ENCODE measurements at places on chromosomes 11 and 22.
A peak's percentile ranks its signal among the peaks of the same experiment; 100 is the strongest.

GRCh38 chr11:35145271-35145670, 6.3 kb downstream of the CD44 start:
- DNase-seq: no peak

DNA sequence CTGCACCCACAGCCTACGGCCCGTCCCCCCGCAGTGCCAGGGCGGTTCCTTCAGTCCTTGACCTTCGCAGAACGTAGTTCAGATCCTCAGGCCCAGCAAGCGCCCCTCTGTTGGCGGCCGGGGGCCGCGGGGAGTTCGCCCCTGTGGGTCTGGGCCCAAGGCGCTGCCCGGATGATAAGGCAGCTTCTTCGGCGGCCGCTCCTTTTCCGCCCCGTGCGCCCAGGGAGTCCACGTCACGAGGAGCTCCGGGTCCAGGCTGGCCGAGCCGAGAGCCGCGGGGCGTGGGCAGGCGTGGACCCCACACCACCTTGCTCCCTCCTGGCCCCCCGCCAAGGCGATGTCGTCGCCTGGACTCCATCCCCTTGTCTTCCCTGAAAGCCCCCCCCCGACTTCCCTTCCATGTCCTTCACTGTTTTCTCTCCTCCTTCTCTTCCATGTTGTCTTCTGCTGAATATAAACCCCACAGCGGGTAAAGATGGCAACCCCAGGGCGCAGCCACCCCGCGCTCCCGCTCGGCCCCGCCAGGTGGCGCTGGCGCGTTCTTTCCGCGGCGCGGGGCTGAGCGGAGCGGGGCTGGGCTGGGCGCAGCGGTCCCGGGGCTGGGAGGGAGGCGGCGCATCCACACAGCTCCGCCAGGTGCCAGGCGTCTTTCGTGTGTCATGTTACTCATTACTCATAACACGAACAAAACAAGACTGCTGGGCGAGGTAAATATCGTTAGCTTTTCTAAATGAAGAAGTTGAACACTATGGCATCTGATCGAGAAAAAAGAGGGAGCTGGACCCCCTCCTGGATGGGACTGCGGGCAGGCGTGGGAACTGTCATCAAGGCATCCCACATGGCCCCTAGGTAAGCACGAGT, 321.0 kb downstream of the NTM start:
- DNase-seq: no peak

DNA sequence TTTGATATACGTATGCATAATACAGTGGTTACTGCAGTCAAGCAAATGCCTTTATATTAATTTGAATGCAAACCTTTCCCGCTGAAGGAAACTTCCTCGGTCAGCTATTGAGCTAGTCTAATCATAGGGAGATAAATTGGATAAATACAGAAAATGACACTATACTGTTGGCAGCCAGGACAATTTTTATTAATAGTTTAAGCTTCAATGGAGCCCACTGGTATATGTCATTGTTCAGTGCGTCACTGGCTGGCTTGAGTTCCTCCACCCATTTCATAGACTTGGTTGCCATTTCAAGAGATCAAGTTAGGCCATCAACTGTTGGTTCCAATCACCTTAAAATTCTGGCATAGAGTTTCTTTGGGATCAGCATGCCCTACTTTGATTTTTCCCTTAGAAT, 32.5 kb upstream of the DNAJB7 start:
- DNase-seq: no peak

DNA sequence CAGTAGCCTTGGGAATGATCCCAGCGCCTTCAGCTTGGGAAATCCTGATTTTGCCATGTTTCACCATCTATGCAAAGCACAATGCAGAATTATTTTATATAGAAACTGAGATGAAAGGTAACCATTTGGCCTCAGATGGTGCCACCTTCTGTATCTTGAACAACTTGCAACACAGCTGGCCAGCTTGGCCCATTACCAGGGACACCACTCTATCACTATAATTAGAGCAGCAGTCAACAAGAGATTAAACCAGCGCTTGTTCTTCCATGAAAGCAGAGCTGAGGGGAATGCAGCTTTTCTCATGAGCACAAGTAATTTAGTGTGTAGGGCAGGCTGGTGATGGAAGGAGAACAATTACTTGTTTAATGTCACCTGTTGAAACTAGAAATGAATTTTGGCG, 6.7 kb upstream of the ZDHHC13 start:
- DNase-seq: no peak

DNA sequence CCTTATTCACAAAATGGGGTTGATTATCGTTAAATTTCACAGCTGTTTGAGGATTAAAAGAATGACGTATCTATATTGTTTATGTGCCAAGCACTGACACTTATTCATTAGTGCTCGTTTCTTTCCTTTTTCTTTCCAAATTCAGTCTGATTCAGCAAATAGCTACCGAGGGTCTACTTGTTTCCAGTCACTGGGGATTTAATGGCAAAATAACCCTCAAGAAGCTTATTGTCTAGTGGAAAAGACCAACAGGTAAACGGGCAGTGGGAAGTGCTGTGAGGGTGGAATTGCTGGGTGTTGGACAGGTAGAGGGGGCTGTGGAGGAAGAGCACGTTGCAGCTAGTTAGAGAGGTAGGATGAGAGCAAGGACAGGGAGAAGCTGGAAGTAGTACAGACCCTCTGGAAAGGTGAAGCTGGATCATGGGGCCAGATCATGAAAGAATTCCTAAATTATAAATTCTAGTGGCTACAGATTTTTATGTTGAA, 48.3 kb upstream of the BIRC3 start:
- no peak for DNase-seq

DNA sequence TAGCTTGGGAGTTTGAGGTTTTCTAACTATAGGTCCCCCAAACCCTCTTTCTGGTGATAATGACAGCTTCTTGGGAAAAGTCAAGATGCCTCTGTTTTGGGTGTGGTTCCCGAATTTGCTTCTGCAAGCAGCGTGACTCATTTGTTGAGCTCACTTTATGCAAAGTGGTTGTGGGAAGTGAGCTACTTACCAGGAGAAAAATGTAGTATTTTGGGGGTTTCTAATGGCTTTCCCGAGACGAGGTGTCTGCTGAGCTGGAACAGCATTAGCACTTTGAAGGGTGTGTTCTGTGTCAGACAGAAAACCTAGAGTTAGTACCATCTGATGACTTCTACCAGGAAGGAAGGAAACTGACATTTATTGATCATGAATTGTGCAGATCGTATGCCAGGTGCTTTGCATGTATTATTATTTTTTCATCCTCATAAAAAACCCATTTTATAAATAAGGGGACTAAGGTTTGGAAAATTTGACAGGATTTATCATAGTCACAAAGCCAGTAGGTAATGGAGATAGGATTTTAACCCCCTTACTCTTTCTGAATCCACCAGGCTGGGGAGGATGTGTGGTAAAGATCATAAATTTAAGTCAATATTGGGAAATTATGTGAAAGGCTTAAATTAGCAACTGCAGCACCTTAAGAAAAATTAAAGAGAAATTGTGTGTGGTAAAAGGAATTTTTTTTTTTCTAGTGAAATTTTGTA, 108.8 kb upstream of the CD44 start:
- DNase-seq: no peak

DNA sequence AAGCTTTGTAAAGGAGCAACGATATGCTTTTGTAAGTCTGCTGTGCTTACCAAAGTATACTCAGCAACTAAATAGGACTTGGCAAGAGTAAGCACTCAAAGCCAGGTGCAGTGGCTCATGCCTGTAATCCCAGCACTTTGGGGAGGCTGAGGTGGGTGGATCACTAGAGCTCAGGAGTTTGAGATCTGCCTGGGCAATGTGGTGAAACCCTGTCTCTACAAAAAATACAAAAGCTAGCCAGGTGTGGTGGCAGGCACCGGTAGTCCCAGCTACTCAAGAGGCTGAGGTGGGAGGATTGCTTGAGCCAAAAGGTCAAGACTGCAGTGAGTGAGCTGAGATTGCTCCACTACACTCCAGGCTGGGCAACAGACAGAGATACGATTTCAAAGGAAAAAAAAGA, 67.5 kb downstream of the PAK1 start:
- DNase-seq: no peak

DNA sequence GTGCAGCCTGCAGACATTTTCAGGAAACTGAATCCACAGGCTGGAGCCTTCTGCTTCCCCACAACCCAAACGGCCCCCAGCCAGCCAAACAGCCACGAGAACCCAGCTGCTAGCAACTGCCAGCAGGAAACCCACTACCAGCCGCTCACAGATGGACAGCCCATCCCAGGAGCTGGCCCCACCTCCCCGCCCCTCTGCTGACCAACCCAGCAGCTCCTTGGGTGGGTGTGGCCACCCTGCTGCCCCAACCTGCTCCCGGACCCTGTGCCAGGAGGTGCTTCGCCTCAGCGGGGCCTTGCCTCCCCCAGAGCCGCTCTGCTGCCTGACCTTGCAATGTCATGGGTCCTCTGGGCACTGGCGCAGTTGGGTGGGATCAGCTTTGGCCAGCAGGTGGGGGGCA, 8.2 kb upstream of the CCDC188 start:
- no peak for DNase-seq

DNA sequence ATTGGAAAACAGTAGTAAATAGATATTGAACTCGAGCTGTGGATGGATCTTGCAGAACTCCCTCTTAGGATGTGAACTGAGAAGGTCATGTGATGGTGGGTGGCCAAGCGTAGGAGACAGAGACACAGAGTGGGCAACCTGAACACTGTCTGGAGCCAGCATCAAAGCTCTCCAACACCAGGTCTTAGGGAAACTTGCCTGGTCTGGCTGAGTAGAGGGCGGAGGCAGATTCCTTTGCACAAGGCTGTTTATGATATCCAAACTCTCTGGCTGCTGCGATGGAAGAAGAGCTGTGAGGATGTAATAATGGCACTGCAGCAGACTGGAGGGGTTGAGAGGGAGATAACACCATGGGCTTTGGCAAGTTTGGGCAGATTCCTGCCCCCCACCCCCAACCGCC, 10.1 kb downstream of the NAV2 start:
- no peak for DNase-seq

DNA sequence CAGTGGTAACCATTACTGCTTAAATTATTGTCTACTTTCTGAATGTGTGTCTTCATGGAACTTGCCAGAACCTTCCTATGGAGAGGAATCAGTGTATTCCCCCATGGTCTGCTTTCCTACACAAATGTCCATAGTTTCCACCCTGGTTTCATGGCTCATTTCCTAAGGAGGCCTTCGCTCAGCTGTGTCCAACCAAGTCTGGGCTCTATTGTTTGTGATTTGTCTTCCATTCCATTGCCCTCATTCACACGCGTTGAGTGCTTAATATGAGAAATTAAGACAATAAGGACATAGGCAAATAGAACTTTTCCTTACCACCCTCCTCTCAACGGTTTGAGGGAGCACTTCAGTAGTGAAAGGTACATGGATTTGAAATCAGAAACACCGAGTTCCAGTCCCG, 510.6 kb downstream of the NTM start:
- no peak for DNase-seq

DNA sequence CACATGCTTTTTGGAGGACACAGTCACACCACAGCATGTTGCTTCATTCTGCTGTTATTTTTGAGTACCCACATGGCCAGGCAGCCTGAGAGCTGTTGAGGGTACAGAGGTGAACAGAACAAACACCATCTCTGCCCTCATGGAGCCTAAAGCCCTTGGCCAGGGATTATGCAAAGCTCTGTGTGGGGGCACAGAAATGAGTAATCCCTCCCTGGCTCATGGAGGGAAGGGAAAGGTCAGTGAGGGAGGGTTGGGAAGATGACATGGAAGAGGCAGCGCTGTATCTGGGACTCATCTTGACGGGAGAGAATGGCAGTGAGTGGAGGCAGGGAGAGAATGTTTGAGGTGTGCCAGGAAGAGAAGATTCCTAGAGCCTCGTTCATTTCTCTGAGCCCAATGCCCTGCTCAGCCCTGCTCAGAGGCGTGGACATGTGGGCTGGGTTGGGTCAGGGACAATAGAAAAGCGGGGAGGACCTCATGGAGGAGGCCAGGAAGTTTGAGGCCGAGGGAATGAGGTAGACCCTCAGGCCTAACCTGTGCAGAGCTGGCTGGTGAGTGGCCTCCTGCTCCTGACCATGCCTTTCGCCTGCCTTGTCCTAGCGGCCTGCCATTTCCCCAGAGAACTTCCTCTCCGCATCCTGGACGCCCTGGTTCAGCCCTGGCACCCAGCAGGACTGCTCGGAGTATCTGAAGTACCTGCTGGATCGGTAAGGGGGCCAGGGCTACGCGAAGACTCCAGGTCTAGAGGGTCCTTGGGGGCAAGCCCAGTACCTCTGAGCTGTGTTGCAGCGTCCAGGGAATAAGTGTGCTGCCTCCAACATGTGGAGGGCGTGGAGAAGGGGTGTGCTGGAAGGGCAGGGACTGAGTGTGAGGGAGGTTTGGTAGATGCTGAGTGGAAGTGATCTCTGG, 19.8 kb downstream of the USP35 start:
- no peak for DNase-seq

GRCh38 chr11:80503990-80504389, 1063.2 kb upstream of the TENM4 start:
- no peak for DNase-seq

DNA sequence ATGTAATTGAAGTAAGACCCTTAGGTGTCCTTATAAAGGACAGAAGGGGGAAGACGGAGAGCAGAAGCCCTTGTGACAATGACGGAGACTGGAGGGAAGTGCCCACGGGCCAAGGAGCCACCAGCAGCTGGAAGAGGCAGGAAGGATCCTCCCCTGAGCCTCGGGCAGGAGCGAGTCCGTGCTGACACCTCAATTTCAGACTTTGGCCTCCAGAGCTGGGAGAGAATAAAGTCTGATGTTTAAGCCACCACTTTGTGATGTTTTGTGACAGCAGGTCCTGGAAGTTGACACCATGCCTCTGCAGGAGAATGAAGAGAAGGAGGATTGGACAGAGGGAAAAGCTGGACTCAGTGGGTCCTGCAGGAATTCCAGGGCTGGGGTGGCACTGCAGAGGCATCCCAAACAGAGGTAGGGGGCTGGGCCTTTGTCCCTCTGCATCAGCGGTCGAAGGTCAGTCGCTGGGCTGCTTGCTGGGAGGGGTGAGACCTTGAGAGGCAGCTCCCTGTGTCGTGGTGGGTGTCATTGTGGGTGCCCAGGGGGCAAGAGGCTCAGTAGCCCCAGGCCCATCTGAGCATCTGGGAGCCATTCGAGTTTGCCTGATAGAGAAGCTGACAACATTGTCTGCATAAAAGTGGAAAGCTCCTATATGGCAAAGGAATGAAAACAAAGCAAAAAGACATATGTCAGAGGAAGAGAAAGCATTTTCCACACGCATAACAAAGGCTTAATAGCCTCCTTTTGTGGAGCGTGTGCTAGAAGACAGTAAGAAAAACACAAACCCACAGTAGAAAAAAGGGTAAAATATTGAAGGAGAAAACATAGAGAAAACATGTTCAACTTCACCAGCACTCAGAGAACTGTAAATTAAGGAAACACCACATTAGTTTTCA, 68.8 kb downstream of the RTL6 start:
- DNase-seq: no peak

- no peak for DNase-seq
Observed at GRCh38 chr11:130601764-130602460, 153.5 kb downstream of the ADAMTS15 start.

DNA sequence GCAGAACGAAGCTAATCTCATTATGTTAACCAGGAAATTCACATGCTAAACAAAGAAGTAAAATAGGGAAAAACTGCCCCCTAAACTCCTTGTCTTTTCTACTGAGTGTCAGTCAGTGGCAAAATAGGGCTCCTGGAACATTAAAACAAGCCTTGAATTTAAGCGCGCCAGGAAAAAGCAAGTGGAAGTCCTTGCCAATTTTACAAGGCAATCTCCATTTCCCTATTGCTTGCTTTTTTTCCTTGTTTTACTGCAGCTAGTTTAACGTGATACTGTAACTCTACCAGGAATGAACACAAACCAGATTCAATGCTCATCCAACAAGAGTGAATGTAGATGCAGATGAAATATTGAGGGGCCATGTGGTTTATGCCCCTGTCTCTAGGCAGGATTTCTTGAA, 28.1 kb upstream of the KIRREL3 start:
- DNase-seq: no peak

- peak; percentile 94 for DNase-seq
Observed at GRCh38 chr11:9568854-9569587, 4.4 kb upstream of the WEE1 start.

Measured in epithelial cell of proximal tubule (primary cell).